ENCODE measurements at places on chromosomes 7 and 10. TPM values are rescaled to one million over a fixed set of nuclear protein-coding genes. Genes with fewer than 3 reads are reported as not detected.

- no peaks in the 10 kb centered on the region for H3K4me1 ChIP-seq
- DNase-seq, result no peak
- H3K36me3 ChIP-seq, result peaks cover 87% of the 10 kb centered on the region
- H3K27ac ChIP-seq, result no peak overlapping the region
- no peak overlapping the region for H3K4me3 ChIP-seq
These were observed 14.5 kb downstream of the SRGN start for GRCh38 chr10:69102440-69102839.

DNA sequence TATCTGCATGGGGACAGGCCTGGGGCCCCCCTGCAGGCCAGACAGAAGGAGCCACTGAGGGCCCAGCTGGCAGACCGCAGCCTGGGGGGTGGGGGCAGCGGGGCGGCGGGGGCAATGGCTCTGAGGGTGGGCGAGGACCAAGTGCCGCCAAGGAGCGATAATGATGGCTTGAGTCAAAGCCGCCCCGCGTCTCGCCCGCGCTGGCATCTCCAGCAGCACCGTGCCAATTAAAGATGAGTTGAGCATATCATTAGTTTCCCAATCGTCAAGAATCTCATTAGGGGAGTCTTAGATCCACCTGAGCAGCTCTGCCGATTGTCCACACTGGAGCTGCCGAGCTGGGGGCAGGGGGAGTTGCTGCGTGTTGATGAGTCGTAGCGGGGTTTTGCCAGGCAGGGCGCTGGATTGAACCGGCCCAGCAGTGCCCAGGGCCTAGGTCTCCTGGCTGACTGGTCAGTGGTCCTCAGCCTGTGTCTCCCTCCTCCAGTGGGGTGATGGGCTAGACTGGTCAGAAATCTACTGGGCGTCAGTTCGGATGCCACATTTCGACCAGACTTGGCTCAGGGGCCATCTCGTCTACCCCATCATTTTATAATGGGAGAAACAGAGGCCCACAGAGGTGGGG, 41.0 kb upstream of the PSMG3 start:
- H3K36me3 ChIP-seq, result no peaks in the 10 kb centered on the region
- no peak for DNase-seq
- H3K27ac ChIP-seq, result no peak overlapping the region
- no peak overlapping the region for H3K4me3 ChIP-seq
- peaks cover 5% of the 10 kb centered on the region for H3K27me3 ChIP-seq
- H3K4me1 ChIP-seq, result no peaks in the 10 kb centered on the region

The PLCE1 gene
- 4.1 TPM for total RNA-seq

DNA sequence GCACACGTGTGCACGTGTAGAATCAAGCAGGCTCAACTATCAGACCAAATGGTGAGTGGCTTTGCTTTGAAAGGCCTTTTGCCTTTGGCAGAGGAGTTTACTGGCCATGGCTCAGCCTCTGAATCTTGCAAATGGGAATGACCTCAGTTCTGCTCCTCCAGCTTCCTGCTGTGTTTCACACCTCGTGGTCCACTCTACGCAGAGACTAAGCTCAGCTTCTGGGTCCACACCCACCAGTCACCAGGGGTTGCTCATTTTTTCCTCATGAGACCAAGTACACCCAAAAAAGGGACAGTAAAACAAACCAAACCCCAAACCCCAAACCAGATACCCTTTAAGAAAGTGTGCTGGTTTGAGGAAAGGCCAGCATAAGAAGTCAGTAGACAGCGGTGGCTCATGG, 236.4 kb downstream of the DNAJB6 start:
- peaks cover 5% of the 10 kb centered on the region for H3K27me3 ChIP-seq
- DNase-seq, result no peak
- H3K27ac ChIP-seq, result no peak overlapping the region
- H3K4me3 ChIP-seq, result no peak overlapping the region
- peaks cover 13% of the 10 kb centered on the region for H3K4me1 ChIP-seq

DNA sequence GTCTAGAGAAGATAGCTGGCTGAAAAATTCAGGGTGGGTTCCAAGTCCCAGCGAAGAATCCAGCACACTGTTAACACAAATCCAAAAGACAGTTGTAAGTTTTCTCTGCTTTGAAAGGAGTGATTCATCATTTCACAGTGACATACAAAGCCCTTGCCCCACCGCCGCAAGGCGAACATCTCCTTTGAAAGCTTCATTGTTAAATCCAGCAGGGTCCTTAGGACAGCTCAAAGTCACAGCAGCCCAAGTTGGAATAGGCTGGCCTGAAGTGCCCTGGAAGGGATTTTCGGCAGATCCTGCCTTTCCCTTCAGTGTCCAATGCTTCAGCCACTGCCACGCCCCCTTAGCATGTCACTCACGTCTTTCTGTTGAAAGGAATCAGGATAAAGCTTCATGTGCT, 526.1 kb downstream of the CALN1 start:
- H3K27me3 ChIP-seq, result no peaks in the 10 kb centered on the region
- no peak overlapping the region for H3K27ac ChIP-seq
- no peaks in the 10 kb centered on the region for H3K36me3 ChIP-seq
- no peak for DNase-seq
- H3K4me3 ChIP-seq, result no peak overlapping the region

DNA sequence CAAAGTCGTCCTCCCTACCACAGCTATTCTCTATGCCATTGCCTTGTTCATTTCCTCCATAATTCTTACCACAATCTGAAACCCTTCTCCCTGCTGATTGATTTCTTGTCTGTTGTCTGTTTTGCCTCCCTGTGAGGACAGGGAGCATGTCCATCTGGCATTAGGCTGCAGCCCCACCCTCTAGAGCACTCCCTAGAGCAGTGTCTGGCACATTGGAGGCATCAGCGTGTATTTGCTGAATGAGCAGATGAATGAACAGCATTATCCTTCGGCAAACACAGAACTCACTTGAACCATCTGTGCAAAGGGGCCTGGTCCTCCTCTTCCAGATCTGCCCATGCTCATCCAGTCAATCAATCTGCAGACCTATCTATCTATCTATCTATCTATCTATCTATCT, 5.1 kb upstream of the DMBT1 start:
- H3K36me3 ChIP-seq, result no peaks in the 10 kb centered on the region
- H3K4me3 ChIP-seq, result no peak overlapping the region
- no peak overlapping the region for H3K27ac ChIP-seq
- H3K27me3 ChIP-seq, result peaks cover 3% of the 10 kb centered on the region
- no peak for DNase-seq
- peaks cover 6% of the 10 kb centered on the region for H3K4me1 ChIP-seq

- H3K4me3 ChIP-seq, result peak within 1 kb of the TSS; percentile 96
- no peak for DNase-seq
These were observed at the start of gene KLF6 for GRCh38 chr10:3784510-3785250. Gene KLF6 (minus strand): TSS chr10:3785209. CDS start chr10:3785014, 195 bp downstream.

GRCh38 chr7:6606866-6607583, 8.4 kb upstream of the ZNF853 start:
- DNase-seq, result no peak
- no peak overlapping the region for H3K27ac ChIP-seq
- no peak overlapping the region for H3K4me3 ChIP-seq
- no peaks in the 10 kb centered on the region for H3K36me3 ChIP-seq
- no peaks in the 10 kb centered on the region for H3K27me3 ChIP-seq

The GNAI1 gene
- total RNA-seq, result 9.7 TPM

- no peak for DNase-seq
- no peaks in the 10 kb centered on the region for H3K36me3 ChIP-seq
- H3K4me1 ChIP-seq, result no peaks in the 10 kb centered on the region
These were observed 561.8 kb downstream of the ATRNL1 start for GRCh38 chr10:115654961-115655360.

The FAM237B gene
- total RNA-seq, result not detected

Data from heart right ventricle (tissue), 16 donors.